Vein endothelial cell (primary cell): ENCODE measurements at places on chromosomes 1 and 21. TPM values are rescaled to one million over a fixed set of nuclear protein-coding genes. Genes with fewer than 3 reads are reported as not detected.

The PDE4B gene
- 120 and 126 TPM in 2 replicates for total RNA-seq

The F13B gene
- total RNA-seq, result not detected in 2 replicates

The TDRD5 gene
- not detected in 2 replicates for total RNA-seq

The MYBPH gene
- not detected in 2 replicates for total RNA-seq

The PHF13 gene
- total RNA-seq, result 11.4 and 14.0 TPM in 2 replicates

The SELENBP1 gene
- 3.3 and 4.2 TPM in 2 replicates for total RNA-seq

The UMODL1 gene
- not detected in 2 replicates for total RNA-seq

The BRINP3 gene
- not detected in 2 replicates for total RNA-seq

The GLIS1 gene
- total RNA-seq, result not detected in 2 replicates

The SHISAL2A gene
- total RNA-seq, result not detected in 2 replicates

The MACF1 gene
- total RNA-seq, result 607 and 629 TPM in 2 replicates

The LRRC71 gene
- total RNA-seq, result 0.19 and 0.33 TPM in 2 replicates

The GPR25 gene
- not detected in 2 replicates for total RNA-seq

The NMNAT2 gene
- total RNA-seq, result 0.57 and 2.3 TPM in 2 replicates

The LCE2C gene
- total RNA-seq, result not detected in 2 replicates

The DAB1 gene
- under 0.01 TPM in 1 of 2 replicates, not detected in the other for total RNA-seq

The NPHS2 gene
- total RNA-seq, result not detected in 2 replicates

The ESPN gene
- 0.67 and 1.3 TPM in 2 replicates for total RNA-seq

The RNASEL gene
- total RNA-seq, result 1.3 and 1.7 TPM in 2 replicates

The SELE gene
- total RNA-seq, result 16.0 and 55.6 TPM in 2 replicates

The EDARADD gene
- not detected in 2 replicates for total RNA-seq

The CD34 gene
- total RNA-seq, result 42.1 and 58.7 TPM in 2 replicates

The COL9A2 gene
- total RNA-seq, result 0.19 and 0.33 TPM in 2 replicates

The CELSR2 gene
- 0.57 and 0.65 TPM in 2 replicates for total RNA-seq

The SSR2 gene
- total RNA-seq, result 605 and 637 TPM in 2 replicates

The INSRR gene
- not detected in 2 replicates for total RNA-seq

The EVA1B gene
- total RNA-seq, result 101 and 165 TPM in 2 replicates

The PRAMEF15 gene
- total RNA-seq, result not detected in 2 replicates

The PRRX1 gene
- total RNA-seq, result 0.98 and 6.6 TPM in 2 replicates

The SLAMF1 gene
- total RNA-seq, result not detected in 2 replicates

The ABCG1 gene
- total RNA-seq, result 34.7 and 60.4 TPM in 2 replicates

The GJA8 gene
- not detected in 2 replicates for total RNA-seq

The ANGPTL3 gene
- not detected in 2 replicates for total RNA-seq

The AGT gene
- total RNA-seq, result not detected in 2 replicates

The LAMB3 gene
- 3.8 and 7.8 TPM in 2 replicates for total RNA-seq

The SAMD13 gene
- total RNA-seq, result 2.3 and 2.4 TPM in 2 replicates

The HAO2 gene
- not detected in 2 replicates for total RNA-seq

The HPDL gene
- 2.9 and 6.4 TPM in 2 replicates for total RNA-seq

The AGRN gene
- total RNA-seq, result 117 and 208 TPM in 2 replicates

The RGS16 gene
- 0.19 and 0.33 TPM in 2 replicates for total RNA-seq
